ENCODE measurements at places on chromosomes 16 and 17.

DNA sequence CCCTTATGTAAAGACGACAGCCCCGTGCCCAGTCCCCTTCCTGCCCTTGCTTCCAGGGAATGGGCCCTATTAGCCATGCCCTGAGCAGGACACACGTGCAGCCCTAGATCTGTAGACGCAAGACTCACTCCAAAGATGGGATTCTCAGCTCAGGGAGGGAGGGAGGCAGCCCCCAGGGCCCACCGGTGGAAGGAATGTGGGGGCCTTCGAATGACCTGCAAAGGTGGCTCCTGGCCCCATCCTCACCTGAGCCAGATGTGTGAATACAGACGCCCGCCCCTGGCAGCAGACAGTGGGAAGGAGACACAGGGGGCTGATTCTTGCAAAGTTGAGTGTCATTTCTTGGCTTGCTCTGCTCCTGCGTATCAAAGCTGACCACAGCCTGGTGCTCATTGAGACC, 47.8 kb downstream of the LITAF start:
- DNase-seq = no peak

DNA sequence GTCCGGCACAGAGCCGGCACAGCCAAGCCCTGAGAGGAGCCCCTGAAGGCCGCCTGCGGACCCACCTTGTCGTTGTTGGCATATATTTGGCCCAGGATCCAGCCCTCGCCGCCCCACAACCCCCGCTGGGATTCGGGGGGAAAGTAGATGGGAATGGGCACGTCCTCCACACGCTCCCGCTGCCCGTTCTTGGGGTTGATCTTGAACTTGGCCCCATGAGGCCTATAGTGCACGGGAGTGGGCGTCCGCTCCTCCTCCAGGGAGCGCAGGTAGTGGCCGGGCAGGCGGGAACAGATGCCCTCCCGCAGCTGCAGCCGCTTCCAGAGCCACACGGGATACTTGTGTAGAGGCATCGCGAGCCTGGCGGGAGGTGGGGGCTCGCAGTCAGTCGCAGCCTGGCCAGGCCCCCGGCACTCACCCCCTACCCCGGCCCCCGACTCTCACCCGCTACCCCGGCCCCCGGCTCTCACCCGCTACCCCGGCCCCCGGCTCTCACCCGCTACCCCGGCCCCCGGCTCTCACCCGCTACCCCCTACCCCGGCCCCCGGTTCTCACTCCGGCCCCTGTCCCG, 387 bp downstream of the MRPL28 start:
- DNase-seq = no peak

- DNase-seq = no peak
These were observed 2.2 kb upstream of the PLEKHH3 start for GRCh38 chr17:42678951-42679491.

DNA sequence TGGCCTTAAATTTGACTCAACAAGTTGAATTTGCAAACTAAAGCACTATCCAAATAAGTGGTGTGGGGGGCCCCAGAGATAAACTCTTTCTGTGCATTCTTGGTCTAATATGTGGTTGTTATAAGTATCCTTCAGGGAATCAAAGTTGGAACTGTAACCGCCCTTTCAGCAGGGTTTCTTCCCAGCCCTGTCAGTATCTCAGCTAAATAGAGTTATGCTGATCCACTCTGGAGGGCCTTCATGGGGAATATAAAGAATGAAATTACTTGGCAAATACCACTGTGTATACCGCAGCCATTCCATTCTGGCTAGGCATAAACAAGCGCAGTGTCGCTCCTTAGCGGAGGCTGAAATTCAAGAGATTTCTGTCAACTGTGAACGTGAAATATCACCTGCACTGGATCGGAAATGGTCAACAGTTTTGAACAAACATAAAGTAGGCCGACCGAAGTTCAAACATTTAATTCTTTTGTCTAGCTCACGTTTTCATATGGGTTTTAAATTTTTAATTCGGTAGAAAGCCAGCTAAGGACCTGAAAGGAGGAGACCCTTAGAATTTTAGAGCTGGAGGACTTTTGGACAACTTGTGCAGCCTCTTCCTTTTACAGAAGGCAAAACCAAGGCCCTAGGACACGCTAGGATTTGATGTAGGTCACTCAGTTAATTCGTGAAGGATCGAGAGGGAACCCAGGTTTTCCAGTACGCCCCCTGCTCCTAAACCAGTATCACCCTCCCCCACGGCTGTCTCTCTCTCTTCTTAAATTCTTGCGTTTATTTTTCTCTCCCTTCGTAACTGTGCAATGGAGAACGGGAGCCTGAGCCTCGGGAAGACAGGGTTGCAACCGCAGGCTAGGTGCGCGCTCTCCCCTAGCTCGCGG, 74.7 kb downstream of the CHD9 start:
- DNase-seq = no peak

GRCh38 chr16:55046916-55047315, 116.3 kb downstream of the IRX5 start:
- DNase-seq = no peak

- DNase-seq = no peak
These were observed 217.8 kb upstream of the IRX3 start for GRCh38 chr16:54504372-54504771.

- no peak for DNase-seq
These were observed 2.9 kb downstream of the VEZF1 start for GRCh38 chr17:57984936-57985674.

DNA sequence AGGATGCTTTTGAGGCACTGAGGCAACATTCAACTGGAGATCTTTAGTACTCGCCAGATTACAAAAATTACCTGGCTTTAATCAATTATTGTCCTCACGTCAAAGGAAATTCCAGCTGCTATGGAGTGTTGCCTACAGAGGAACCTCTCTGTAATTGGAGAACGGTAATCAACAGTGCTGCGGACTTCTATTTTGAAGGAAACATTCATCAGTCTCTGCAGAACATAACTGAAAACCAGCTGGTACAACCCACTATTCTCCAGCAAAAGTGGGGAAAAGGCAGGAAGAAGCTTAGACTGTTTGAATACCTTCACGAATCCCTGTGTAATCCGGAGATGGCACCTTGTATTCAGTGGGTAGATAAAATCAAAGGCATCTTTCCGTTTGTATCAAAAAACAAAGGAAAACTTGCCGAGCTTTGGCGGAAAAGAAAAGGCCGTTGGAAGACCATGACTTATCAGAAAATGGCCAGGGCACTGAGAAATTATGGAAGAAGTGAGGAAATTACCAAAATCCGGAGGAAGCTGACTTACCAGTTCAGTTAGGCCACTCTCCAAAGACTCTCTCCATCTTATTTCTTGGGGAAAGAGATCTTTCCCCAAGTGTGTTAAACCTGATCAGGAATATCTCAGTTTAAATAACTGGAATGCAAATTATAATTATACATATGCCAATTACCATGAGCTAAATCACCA, 3.0 kb downstream of the SLC35G3 start:
- no peak for DNase-seq

- DNase-seq = no peak
These were observed 59.8 kb downstream of the MGAT5B start for GRCh38 chr17:76927982-76928381.

DNA sequence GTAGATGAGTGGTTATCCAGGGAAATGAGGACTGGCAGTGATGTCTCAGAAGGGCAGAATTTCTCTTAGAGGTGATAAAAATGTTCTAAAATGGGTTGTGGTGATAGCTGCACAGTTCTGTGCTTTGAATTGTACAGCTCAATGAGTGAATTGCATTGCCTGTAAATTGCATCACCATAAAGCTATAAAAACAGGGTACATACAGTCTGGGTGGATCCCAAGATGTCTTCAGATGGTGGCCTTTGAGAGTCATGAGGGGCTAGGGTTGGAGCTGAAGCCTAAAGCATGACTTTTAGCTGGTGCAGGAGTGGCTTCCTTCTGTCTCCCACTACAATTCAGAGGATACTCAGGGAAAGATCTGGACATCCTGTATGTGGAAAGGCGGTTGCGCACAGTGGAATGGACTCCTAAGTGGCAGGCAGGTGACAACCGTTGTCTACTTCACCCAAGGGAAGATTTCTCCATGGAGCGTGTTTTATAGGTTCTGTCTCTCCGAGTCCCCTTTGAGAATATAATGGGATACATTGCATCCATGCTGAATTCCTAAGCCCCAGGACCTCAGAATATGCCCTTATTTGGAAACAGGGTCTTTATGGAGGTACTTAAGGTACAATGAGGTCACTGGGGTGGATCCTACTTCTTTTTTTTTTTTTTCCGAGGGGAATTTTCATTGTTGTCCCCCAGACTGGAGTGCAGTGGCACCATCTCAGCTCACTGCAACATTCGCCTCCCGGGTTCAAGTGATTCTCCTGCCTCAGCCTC, 1.6 kb upstream of the IL32 start:
- no peak for DNase-seq

DNA sequence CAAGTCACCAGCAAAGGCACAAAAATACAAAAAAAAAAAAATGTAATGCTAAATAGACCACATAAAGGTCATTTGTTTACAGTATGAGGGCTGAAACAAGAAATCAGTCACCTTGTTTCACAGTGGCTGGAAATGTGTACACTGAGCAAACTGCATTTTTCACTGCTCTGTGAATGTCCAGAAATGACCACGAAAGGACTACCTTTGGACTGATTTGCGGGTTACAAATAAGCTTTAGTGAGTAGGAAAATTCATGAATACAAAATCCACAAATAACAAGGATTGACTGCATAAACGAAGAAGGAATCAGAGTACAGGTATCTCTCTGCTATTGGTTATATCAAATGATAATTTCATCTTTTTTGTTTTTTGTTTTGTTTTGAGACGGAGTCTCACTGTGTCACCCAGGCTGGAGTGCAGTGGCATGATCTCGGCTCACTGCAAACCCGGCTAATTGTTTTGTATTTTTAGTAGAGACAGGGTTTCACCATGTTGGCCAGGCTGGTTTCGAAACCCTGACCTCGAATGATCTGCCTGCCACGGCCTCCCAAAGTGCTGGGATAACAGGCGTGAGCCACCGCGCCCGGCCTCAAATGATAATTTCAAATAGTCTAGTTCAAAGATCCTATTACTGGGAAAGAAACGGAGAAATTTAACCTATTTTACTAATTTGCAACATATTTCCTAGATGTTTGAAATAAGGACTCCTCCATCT, 30.5 kb downstream of the CYTH1 start:
- no peak for DNase-seq

DNA sequence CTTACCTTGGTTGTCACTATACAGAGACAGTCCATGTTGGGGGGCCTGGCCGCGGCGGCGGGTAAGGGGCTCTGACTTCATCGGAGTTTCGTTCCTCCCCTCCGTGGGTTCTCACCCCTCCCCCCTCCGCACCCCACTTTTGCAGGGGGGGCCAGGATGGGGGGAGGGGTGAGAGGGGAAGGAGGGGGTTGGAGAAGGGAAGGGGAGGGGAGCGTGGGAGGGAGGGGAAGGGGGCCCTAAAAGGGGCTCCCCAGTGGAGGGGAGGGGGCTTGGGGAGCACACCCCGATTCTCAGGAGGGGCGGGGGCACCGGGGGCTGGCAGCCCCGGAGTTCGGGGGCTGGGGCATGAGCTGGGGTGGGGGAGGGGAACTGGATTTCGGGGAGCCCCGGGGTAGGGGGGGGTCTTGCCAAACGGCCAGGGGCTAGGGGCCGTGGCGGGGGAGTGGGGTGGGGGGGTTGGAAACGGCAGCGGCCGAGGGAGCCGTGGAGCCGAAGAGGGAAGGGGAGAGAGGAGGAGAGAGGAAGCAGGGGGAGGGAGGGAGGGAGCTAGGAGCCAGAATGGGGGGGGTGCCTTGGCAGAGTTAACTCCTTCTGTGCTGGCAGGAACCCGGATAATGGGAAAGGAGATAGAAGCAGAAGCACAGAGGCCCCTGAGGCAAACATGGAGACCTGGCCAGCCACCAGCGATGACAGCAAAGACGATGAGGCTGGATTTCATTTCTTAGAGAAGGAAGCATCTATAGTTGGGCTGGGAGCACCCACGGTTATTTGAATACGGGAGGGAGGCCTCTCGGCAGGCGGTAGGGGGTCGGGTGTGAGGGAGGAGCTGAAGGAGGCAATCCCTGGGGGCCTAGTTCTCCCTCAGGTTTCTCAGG, 2.3 kb downstream of the DLG4 start:
- DNase-seq = no peak

- no peak for DNase-seq
These were observed 54.1 kb downstream of the METRNL start for GRCh38 chr17:83133302-83134121.

- no peak for DNase-seq
These were observed 23.9 kb upstream of the C1QTNF8 start for GRCh38 chr16:1119766-1120576.

- DNase-seq = no peak
These were observed 6.3 kb upstream of the XAF1 start for GRCh38 chr17:6749519-6749918.

GRCh38 chr17:71677439-71677838, 443.4 kb upstream of the SOX9 start:
- no peak for DNase-seq

DNA sequence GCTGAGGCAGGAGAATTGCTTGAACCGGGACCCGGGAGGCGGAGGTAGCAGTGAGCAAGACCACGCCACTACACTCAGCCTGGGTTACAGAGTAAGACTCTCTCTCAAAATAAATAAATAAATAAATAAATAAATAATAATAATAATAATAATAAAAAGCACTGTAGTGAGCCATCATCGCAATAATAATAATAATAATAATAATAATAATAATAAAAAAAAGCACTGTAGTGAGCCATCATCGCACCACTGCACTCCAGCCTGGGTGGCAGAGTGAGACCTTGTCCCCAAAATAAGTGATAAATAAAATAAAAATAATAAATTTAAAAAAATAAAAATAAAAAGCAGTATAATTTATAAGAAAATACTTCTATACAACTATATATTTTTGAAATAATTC, 40.3 kb downstream of the SMURF2 start:
- DNase-seq = no peak

DNA sequence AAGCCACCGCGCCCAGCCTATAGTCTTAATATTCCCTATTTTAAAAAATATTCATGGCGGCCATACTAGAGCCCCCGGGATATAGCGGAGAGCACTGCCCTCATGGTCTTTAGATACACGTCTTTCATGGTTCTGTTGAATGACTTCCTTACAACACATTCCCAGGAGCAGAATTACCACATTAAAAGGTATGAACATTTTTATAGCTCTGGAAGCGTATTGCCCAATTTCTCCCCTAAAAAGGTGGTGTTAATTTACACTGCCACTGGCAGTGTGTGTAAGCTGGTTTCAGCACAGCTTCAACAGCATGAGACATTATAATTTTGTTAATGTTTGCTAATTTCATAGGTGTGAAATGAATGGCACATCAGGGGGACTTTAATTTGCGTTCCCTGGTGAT, 19.0 kb downstream of the C17orf100 start:
- DNase-seq = no peak

GRCh38 chr17:16880843-16881230, 91.1 kb downstream of the TNFRSF13B start:
- DNase-seq = no peak

GRCh38 chr17:38892620-38893019, 22.8 kb downstream of the LASP1 start:
- no peak for DNase-seq

DNA sequence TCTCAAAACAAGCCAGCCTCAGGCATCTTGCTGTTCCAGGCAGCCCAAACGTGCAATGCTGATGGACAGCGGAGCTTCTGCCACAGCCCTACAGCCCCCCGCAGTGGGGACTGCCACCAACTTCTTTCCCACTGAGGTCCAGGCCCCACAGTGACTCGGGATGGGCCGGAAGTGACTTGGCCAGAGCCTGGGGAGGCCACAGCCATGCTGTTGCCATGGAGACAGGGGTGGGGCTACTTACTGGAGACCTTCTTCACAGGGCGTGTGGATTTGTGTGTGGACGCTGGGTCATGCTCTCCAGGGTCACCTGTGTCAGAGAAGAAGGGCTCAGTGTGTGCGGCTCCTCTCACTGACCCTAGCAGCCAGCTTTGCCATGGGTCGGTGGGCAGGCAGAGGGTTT, 15.0 kb downstream of the TRIM25 start:
- DNase-seq = no peak

- DNase-seq = peak; percentile 41
These were observed 7.3 kb downstream of the NT5C start for GRCh38 chr17:75124041-75124818.
